ENCODE measurements at places on chromosomes 11 and 22. TPM values are rescaled to one million over a fixed set of nuclear protein-coding genes. Genes with fewer than 3 reads are reported as not detected.

DUSP8 gene
- total RNA-seq: 0.13 TPM

MICAL2 gene
- total RNA-seq: 37.5 TPM

DEFB131B gene
- total RNA-seq: not detected

OR52I2 gene
- total RNA-seq: not detected

SLC29A2 gene
- 10.0 TPM for total RNA-seq

TIMP3 gene
- total RNA-seq: not detected

RTN4RL2 gene
- 0.47 TPM for total RNA-seq

DNA sequence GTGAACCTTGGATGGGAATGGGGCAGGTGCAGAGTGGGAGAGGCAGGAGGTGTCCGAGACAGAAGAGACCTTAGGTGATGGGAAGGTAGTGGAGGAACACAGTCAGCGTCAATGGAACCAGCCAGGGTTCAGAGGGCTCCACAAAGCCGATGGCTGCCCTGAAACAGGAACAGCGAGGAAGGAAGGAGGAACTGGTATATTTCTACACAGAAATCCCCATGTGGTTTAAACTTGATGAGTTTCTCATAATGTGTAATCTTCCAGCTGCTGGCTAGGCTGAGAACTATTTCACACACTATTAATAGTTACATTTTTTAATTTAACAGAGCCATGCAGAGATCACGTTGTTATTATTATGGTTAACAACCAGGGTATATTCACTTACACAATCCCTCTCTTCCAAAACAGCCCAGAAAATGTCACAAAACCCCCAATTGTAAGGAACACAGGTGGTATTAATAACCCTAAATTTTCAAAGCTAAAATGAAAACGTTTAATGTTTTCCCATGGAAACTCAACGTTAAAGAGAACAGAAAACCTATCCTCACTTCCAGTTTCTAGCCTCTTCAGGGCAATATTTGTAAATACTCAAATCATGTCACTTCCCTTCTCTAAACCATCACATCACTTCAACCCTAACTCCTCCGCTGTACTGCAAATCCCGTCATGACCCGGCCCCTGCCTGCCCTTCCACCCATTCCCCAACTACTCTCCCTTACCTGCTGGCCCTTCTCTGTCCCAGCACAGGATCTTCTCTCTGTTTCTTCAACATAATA lies 74.5 kb upstream of the ARFGAP3 start:
- DNase-seq: no peak

GRCh38 chr22:27386186-27386585 lies 415.4 kb downstream of the MN1 start:
- no peak for DNase-seq

DNA sequence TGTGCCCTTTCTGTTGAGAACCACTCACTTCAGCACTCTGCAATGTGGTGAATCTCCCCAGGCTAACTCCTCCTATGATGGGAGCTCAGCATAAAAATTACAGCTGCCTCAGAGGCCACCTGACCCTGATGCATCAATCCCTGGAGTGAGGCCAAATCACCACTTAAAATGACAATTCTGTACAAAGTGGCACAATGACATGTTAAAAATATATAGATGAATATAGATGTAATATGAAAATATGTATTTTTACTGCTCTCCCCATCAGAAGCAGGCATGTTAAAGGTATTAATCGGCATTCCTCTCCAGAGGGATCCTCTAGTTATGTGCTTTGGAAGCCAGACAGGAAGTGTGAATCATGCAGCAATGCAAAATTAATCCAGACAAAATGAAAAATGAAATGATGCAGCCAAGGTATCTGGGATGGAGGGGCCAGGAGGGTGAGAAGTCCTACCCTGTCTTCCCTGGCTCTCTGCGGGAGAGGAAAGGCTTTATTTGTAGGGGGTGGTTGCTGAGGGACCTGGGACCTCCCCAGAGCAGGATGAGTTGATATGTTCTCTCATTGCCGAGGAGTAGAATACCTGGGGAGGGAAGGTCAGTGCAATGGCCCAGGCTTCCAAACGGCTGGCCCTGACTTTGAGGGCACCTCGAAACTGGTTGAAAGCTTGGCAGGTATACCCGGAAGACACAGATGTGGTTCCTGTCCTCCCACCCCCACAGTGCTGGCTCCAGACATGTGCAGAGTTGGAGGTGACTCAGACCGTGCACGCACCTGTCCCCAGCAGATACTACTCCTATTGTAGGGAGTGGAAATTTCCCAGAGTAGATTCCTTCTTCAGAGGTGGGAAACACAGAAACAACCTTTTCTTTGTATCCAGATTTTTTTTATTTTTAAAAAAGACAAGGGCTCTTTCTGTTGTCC lies 347.9 kb upstream of the NCAM1 start:
- no peak for DNase-seq

- peak; percentile 76 for DNase-seq
Observed at GRCh38 chr11:82959987-82960778, 58.6 kb downstream of the DDIAS start.

GRCh38 chr11:112724496-112724790 lies 236.8 kb upstream of the NCAM1 start:
- DNase-seq: no peak

DNA sequence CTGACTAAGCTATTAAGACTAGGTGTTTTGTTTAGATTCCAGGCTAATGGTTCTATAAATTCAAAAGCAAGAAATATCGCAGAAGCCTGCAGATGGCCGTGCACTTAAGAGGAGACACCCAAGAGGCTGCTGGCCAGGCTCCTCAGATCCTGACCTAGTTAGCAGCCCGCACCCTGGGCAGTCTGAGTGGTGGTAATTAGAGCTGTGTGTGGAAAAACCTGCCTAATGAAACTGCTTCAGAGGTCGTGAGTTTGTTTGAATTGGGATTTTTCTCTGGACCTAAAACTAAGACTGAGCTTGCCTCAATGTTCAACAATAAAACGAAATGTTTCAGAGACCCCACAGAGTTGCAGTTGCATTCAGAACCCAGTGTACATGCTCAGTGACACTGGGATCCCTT lies 627.7 kb downstream of the OPCML start:
- DNase-seq: no peak

GRCh38 chr11:19659529-19659928 lies 53.1 kb upstream of the NAV2 start:
- no peak for DNase-seq

DNA sequence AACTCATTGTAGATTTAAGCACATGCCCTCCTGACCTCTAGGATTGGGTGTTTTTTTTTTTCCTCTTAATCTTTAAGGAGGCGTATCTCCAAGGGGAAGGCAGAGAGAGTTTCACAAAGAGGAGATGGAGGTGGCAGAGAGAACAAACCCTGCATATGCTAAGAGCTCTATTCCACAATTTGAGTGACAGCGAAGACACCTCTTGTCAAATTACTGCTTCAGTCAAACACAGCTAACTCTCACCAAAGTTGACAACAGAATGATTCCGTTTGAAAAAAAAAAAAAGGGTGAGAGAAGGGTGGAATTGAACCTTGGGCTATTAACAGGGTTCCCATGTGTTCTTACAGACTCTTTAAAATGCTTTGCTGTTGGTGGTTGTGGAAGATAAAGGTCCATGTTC lies 112.6 kb downstream of the NXPE2 start:
- DNase-seq: no peak

GRCh38 chr11:114185436-114185835 lies 110.8 kb upstream of the NNMT start:
- no peak for DNase-seq

DNA sequence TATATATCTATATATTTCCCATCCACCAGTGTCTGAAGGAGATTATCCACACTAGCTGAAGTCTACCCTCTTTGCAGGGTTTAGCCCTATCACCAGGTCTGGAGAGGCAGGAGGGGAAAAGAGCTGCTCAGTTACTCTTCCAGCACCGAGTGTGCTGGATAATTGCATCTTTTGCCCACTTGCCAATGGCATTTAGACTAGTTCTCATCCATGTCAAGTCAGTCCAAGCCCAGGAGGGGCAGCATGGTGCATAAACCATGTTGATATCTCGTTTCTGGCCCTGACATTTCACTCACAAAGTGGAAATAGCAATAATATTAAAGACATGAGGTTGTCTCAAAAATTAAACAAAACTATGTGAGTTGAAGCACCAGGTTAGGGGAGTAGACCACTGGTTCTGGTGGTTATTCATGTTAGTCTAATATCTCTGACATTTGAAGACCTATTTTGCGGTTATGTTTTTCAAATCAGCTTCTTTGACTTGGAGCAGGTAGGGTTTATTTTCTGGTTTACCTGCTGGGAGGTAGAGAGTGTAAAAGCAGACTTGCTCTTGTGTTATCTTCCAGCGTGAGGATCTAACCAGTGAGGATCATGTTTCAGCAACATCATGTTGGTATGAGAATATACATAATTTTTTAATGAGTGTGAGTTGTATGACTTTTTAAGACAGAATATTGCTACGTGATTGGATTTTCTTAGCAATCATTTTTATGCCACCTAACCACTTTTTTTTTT lies 273.2 kb upstream of the KIRREL3 start:
- no peak for DNase-seq

GRCh38 chr11:71988050-71988449 lies 10.7 kb upstream of the IL18BP start:
- DNase-seq: no peak

GRCh38 chr11:124716591-124716990 lies 23.2 kb upstream of the NRGN start:
- DNase-seq: no peak

DNA sequence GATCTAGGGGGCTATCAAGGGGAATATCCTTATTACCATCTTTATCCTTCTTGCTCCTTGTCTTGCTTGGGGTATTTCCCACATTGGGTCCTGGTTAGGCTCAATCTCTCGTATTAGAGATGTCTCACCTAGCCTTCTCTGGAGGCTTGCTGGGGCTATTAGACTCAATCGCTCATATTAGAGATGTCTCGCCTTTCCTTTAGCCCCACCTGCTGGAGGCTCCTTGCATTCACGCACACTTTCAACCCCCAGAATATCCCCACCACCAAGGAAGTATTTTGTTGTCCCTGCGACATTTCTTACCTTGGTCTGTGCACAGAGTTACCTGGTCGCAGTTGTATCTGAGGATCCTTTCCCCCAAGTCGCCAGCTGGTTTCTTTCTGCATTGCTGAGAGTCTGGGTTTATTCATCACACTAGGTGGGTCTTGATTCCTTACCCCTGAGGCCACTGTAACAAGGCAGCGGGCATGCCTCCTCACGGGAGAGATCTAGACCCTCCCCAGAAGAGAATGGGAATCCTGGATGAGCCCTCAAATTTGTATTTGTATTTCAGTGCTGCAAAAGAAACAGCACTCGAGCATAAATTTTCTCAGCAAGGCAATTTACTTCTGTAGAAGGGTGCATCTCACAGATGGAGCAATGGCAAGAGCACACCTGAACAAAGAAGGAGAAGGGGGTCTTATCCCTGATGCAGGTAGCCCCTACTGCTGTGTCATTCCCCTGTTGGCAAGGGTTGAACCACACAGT lies 15.9 kb upstream of the HYLS1 start:
- peak; percentile 52 for DNase-seq

GRCh38 chr11:112394304-112394703 lies 133.6 kb upstream of the PLET1 start:
- DNase-seq: no peak

- DNase-seq: peak; percentile 38
Observed at GRCh38 chr11:85663080-85663752, 1.7 kb downstream of the CREBZF start.

Data from activated CD8-positive, alpha-beta T cell treated with anti-CD3 and anti-CD28 coated beads, Interleukin-2, amount 10 ng/mL, durations not matched to agents 7 days and 5 days (primary cell).